Activated T-cell treated with anti-CD3 and anti-CD28 coated beads for 4 hours (primary cell): ENCODE measurements at places on chromosomes 5 and 9.

- no peak for DNase-seq
Observed at GRCh38 chr9:8613346-8613825, 813.8 kb upstream of the DMAC1 start.

GRCh38 chr9:127903557-127904475, 4.4 kb upstream of the ST6GALNAC6 start:
- no peak for DNase-seq

GRCh38 chr9:34896112-34896511, 62.0 kb upstream of the PHF24 start:
- no peak for DNase-seq

- no peak for DNase-seq
Observed at GRCh38 chr5:173245319-173246134, 10.5 kb upstream of the NKX2-5 start.

GRCh38 chr5:123482258-123482657, 29.7 kb upstream of the CSNK1G3 start:
- DNase-seq = no peak

DNA sequence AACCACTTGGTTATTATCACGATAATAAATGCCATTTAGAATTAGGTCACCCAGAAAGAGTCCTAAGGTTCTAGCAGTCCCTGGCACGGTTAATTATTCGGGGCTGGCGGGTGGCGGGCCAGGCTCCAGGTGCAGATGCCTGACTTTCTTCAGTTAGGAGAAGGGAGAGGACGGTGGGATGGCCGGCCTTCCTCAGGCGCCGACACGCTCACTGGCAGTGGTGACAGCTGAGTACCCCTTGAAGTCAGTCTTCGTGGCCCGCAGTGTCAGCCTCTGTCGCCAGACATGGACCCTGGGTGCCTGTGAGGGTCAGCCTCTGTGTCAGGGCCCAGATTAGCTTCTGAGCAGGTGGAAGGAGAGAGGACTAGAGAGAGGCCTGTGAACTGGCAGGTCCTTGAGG, 21.1 kb upstream of the EXOC3 start:
- no peak for DNase-seq

DNA sequence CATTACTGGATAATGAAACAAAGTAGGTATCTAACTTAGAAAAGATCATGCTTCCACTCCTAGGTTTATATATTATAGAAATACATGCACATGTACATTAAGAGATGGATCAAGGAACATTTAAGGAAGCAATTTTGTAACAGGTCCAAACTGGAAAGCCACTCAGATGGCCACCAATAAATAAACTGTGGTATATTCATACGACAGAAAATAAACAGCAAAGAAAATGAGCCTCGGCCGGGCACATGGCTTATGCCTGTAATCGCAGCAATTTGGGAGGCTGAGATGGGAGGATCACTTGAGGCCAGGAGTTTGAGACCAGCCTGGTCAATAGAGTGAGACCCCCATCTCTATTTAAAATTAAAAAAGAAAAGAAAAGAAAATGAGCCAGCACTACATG, 25.6 kb downstream of the CEMIP2 start:
- DNase-seq = no peak
